ENCODE measurements at places on chromosomes 3 and 15.

GRCh38 chr3:116413319-116413718 lies 32.0 kb downstream of the LSAMP start:
- DNase-seq = peak; percentile 16

DNA sequence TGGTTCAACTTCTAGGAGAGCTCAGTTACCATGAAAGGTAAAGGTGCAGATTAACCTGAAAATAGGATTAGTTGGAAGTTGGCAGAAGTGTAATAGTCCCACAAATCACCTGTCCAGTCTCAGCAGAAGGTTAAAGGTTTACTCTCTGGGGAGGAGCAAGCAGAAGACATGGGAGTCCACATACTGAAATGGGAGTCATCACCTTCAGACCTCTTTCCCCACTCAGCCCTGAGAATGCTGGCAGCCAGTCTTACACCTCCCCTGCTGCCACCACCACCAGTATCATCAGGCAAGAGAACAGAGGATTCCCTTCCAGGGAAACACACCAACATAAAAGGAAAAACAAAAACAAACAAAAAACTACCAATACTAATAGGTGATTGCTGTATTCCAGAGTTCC lies 13.8 kb upstream of the PLA2G4D start:
- no peak for DNase-seq

DNA sequence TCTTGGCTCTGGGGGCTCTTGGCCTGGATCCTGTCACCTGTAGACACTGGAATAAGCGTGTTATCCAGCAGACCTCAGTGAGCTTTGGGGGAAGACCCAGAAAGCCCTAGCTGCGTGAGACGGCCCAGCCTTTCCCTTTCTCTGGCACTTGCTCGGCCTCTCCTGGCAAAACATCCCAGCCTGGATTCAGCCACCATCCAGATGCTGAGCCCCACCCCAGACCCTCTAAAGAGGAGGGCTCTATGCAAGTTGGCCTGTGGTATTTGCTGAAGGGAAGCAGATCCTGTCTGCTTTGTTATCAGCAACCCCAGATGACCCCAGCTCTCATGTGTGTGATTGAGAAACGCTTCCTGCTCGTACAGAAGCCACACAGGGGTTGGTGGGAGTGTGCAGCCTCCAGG lies 267.2 kb downstream of the FAM43A start:
- no peak for DNase-seq

GRCh38 chr15:48411971-48412591 lies 80.9 kb downstream of the DUT start:
- no peak for DNase-seq

DNA sequence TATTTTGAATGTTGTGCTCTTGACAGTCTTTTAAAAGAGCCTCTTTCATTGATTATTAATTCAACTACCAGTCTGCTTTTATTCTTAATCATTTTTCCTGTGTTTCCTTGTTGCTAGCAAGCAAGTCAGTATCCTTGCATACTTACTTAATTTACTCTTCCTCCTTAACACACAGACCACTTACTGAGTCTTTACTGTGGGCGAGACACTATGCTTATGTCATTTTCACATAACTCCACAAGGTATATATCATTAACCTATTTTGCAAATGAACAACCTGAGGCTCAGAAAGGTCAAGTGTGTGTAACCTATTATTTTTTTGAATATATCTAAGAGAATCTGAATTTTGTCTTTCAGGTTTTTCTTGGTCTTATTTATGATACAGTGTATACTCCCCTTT lies 130.9 kb downstream of the WDR76 start:
- DNase-seq = no peak

DNA sequence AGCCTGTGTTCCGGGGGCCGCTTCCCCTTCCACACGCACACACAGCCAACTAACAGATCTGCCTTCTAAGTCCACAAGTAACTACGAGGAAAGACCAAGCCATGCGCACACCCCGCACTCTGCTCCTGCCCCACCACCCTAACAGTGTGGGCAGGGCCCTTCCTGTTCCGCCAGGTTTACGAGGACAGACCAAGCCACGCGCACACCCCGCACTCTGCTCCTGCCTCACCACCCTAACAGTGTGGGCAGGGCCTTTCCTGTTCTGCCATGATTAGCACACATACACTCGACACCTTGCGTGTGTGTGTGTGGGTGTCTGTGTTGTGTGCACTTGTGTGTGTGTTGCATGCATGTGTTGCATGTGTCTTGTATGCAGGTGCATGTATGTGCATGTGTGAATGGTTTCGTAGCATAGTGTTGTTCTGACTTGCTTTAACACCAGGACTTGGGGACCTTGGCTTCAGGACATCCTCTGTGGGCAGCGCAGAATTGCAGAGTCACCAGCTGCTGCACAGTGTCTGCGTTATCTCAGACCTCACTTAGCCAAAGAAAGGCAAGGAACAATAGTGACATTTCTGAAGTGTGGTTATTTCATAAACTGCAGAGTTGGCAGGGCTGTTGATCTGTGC lies 114.4 kb downstream of the CHSY1 start:
- no peak for DNase-seq

- no peak for DNase-seq
These were observed 7.3 kb upstream of the RHOV start for GRCh38 chr15:40881351-40881750.

- DNase-seq = no peak
These were observed 45.3 kb downstream of the SEMA6D start for GRCh38 chr15:47762621-47763020.

GRCh38 chr3:196621611-196622010 lies 17.9 kb upstream of the NRROS start:
- no peak for DNase-seq

- DNase-seq = no peak
These were observed 70.0 kb downstream of the MTHFS start for GRCh38 chr15:79826800-79827199.

GRCh38 chr3:140162551-140162950 lies 227.6 kb downstream of the CLSTN2 start:
- no peak for DNase-seq

- DNase-seq = no peak
These were observed 80.4 kb upstream of the GCNT3 start for GRCh38 chr15:59531066-59531675.

GRCh38 chr3:127029658-127030507 lies 47.0 kb downstream of the PLXNA1 start:
- DNase-seq = no peak
